C1 segment of cervical spinal cord (tissue), 14 donors: ENCODE measurements at places on chromosomes 5 and 9.
A peak's percentile ranks its signal among the peaks of the same experiment; 100 is the strongest.

- no peak for DNase-seq
These were observed 37.1 kb downstream of the VAV2 start for GRCh38 chr9:133954862-133955529.

- DNase-seq = no peak
These were observed 405.4 kb downstream of the TMEM232 start for GRCh38 chr5:110321117-110321516.

GRCh38 chr5:39328731-39329130, 35.6 kb downstream of the C9 start:
- no peak for DNase-seq

GRCh38 chr5:152331718-152332117, 73.4 kb downstream of the NMUR2 start:
- DNase-seq = no peak

DNA sequence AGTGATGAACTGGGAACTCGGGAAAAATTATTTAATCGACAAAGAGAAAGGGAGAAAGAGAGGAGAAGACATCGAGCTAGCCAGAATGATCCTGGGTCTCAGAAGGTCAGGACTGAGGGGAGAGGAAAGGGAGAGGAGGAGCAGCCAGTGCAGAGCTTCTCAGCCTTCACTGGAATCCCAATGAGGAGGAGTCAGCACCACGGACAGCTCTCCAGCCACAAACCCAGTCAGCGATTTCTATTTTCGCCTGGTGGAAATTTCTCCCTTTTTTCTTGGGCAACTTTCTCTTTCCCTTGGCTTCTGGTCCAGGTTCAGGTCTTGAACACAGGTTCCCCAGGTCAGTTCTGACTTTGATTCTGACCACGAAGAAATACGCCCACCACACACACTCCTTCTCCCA, 1.6 kb upstream of the BRINP1 start:
- DNase-seq = no peak

DNA sequence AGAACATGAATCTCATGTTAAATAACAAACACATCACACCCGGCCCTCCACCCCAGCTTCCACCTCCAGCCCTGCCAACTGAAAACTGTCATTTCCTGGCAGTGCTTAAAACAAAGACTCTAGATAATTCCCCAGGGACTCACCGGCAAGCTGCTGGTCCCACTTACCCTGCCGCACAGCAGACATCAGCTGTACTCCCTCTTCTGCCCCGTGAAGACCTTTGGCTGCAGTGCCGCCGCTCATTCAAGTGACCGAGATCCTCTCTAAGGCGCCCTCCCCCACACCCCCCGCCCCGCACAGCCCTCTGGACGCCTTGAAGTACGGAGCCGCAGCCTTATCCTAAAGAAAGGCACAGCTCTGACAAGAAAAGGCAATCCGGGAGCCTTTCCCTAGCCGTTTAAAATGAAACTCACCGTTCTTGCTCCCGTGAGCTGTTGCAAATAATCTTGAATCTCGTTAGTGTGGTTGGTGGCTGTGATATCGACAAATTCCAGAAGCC, 434 bp downstream of the GLRX start:
- DNase-seq = no peak

DNA sequence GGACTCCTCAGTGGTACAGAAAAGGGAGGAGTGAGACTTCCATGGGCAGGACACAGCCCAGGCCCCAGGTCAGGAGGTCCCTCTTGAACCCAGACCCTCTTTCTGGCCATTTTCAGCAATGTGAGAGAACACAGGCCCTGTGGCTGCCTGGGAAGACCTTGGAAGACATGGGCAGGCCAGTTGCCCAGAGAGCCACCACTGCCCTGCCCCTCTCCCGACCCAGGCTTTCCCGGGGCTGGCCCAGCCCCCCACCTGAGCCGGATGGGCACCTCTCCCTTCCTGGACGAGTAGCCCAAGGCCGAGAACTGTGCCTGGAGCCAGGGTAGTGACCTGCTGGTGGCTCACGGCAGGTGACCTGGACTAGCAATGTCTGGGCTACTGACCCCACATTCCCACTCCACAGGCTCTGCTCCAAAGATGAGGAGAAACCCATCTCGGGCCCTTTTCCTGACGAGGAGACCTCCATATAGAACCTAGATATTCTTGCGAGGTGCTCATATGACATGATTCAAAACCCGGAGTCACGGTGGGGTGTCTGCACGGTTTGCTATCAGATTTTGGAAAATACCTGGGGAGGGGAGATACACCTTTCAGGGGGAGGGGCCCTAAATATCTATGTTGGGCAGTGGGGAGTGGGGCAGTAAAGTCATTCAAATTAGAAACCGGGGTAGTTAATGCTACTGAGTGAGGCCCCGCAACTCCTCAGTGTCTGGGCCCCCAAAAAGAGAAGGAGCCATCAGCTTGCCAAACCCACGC, 59.4 kb downstream of the ZNF354C start:
- DNase-seq = no peak

DNA sequence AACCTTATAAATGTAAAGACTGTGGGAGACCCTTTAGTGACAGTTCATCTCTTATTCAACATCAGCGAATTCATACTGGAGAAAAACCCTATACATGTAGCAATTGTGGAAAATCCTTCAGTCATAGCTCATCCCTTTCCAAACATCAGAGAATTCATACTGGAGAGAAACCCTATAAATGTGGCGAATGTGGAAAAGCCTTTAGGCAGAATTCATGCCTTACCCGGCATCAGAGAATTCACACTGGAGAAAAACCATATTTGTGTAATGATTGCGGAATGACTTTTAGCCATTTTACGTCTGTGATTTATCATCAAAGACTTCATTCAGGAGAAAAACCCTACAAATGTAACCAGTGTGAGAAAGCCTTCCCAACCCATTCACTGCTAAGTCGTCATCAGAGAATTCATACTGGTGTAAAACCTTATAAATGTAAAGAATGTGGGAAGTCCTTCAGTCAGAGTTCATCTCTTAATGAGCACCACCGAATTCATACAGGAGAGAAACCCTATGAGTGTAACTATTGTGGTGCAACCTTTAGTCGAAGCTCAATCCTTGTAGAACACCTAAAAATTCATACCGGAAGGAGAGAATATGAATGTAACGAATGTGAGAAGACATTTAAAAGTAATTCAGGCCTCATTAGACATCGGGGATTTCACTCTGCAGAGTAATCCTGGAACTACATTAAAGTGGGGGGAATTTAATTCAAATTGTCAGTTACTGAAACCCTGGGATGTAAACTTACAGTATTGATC, 17.7 kb downstream of the ZNF483 start:
- no peak for DNase-seq

DNA sequence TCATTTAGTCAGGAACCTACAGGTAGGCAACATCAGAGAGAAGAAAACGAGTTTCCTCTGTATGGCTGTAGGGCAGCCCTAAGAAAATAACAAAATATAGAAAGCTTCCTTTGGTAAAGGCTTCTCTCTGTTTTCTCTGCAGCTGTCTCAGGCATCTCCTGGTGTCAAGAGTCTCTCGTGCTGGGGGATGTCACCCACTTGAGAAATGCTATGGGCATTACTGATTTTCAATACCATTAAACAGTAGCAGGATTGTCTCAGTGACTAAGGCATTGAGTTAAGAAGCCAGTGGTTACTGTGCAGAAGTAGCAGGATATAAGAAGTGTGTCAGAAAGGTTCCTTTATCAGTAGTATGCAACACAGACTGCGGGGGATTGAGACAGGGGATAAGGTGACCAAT, 32.4 kb downstream of the LIFR start:
- no peak for DNase-seq

DNA sequence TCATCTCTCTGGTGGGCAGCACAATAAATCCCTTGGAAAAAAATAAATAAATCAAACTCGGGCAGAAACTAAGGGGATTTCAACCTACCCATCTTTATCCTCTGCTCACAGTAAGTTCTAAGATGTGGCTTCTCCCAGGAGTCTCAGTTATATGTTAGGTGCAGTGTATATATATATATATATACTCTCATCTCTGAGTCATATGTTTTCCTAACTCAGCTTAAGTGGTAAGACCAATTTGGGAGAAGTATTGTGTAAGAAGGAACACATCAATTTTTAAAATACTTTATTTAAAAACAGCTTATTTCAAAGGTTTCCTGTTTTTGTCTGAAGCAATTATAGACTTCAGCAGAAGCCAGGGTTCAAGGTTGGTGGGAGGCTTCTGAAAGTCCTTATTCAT, 20.3 kb upstream of the OSMR start:
- DNase-seq = no peak

DNA sequence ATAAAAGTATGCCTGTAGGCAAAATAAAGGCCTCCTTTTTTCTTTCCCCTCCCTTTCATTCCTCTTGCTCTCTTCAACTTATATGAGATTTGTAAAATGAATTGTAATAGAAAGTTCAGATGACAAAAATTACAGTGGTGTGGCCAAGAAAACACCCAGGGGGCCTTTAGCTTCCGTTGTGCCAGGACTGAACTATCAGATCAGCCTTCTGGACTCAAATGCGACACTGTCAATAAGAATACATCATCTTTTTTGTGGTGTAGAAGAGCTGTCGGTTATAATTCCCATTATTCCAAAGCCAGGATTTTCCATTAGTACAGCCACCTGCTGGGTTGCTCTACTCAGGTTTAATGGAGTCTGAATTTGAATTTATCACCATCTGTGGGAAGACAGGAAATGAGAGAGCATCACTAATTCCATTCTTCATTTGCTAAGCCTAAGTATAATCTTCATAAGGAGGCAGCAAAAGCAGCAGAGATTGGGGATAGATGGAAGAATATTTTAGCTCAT, 443.4 kb downstream of the ANXA1 start:
- DNase-seq = no peak

GRCh38 chr9:126381195-126381594, 54.6 kb downstream of the MVB12B start:
- DNase-seq = no peak

DNA sequence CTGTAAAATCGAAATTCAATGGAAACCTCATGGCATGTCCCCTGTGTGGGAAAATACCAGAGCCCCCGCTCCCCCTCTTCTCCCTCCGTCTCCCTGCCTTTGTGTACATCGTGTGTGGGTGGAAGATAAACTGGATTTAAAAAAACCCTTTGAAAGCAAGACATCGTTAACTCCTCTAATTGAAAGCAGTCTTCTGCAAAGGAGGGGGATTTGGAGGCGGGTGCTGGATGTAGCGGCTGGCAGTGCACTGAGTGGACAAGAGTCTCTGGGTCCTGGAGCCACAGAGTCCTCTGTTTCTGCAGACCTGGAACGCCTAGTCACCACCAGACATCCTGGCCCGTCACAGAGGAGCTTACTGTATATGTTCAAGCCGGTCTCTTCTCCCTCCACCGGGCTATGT, 169.4 kb downstream of the PAPPA start:
- DNase-seq = no peak

DNA sequence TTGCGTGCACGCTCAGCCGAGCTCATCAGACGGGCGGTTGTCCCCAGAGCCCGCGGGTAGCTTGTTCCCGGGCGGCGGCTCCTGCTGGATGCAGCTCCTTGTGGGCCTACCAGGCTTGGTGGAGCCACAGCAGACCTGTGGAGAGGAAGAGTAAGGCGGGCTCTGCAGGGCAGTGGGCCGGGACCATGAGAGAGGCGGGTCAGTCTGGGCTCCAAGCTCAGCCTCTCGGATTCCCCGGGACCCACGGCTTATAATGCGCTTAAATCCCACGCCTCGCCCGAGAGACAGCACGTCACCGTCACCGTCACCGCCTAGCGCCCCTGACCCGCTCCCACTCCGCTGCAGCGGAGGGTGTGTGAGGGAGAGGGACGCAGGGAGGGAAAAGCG, 1.9 kb upstream of the ANKRD18A start:
- peak; percentile 65 for DNase-seq

- no peak for DNase-seq
These were observed 2389.5 kb downstream of the MAT2B start for GRCh38 chr5:165894916-165895315.

DNA sequence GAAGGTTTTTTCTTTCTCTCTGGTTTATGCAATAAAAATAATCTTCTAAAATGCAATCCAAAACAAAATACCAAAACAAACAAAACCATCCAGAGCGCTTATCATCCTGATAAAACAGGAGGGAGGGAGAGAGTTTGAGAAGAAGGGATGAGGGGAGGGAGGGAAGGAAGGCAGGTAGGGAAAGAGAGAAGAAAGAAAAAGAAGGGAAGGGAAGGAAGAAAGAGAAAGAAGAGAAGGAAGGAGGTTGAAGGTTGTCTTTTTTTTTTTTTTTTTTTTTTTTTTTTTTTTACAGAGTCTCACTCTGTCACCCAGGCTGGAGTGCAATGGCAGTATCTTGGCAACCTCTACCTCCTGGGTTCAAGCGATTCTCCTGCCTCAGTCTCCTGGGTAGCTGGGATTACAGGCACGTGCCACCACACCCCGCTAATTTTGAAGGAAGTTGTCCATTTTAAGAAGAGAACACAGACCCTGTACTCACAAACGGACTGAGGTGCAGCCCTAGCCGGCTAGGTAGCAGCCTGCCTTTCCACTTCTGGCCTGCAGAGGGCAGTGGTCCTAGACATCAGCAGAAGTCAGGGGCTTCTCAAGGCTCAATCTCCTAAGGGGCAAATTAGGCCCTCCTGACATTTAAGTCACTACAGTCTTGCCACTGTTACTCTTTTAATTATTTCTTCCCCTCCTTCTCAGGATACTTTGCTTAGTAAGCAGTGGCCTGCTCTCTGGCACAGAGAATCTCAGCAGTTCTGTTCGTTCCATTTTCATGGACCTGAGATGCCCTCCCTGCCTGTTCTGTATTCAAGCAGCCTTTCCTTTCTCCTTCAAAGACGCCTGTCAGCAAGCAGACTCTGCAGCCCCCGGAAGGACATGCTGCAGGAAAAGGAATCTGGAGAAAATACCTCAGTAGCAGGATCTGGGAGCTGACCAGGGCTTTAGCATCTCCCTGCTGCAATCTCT, 76.4 kb downstream of the EPB41L4B start:
- peak; percentile 41 for DNase-seq

DNA sequence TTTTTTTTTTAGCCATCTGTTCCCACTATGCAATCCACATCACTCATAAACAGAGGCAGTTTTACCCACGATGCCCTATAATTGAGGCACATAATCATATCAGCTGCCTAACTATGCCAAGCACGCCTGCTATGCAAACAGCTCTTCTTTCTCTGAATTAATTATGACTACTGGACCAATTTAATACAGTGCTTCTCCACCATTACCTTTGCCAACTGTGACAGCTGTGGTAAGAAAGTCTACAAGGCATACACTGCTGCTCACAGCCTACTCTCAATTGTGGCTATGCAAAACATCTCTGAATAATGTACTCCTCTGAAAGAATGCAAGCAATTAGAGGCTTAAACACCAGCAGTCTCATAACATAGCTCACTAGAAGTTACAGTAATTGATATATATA, 97.1 kb downstream of the DTWD2 start:
- DNase-seq = no peak

- no peak for DNase-seq
These were observed 45.2 kb upstream of the IL6ST start for GRCh38 chr5:56039985-56040384.

- DNase-seq = no peak
These were observed 319.3 kb upstream of the CHD1 start for GRCh38 chr5:99248066-99248465.

DNA sequence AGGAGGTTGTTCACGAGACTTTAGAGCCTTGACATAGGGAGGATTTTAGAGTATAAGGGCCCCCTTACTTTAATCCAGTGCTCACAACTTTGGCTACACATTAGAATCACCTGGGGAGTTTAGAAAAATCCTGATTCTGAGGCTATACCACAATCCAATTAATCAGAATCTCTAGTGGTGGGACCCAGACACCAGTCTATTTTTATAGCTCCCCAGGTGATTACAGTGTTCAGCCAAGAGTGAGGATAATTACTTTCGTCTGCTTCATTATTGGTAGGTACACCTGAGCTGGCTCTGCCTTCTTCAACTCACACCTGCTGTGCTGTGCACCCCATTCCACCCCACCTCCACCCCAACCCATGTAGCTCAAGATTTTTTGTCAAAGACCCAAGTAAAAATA, 141.3 kb upstream of the EPB41L4A start:
- DNase-seq = no peak
